NK-92 treated with Interleukin-12 subunit alpha and Interleukin-12 subunit beta, amount 100 ng/mL, for 24 hours (cell line): ENCODE measurements at places on chromosomes 3 and 15.

DNA sequence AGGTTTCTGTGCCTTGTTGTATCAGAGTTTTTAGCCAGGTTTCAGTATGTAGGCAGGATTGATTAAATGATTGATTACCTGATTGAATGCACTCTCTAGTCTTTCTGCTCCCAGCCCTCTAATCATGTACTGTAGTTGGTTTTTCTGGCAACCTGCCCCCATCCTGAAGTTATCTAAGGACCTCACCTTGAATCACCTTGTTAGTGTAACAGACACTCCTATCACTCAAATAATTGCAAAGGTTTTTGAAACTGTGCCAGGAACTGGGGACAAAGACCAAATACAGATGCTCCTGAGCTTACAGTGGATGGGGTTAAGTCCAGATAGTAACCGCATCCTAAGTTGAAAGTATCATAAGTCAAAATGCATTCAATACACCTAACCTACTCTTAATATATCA is 141.5 kb upstream of the EIF1B start:
- DNase-seq: no peak

GRCh38 chr3:155012584-155012983 is 67.5 kb upstream of the MME start:
- DNase-seq: no peak

DNA sequence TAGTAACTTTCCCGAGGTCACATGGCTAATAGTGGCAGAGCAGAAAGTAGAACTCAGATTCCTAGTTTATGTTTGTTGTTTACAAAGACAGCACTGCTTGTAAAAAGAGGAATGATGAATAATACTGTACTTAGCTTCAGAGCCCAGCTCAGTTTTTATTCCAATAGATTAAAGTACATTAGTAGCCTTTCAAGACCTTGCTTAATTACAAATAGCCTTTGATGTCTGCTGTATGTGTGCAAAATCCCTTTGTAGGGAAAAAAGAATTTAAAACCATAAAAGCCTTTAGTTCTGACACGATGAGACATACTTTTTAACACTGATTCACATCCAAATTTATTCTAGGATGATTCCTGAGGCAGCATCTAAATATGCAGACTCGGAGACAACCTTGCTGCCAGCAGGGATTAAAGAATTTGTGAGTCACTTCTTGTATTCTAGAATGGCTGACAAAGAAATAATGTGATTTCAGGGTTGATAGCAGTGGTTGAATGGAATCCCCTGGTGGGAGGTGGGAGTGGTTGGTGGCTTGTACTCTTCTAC is 324.2 kb upstream of the TGFBR2 start:
- DNase-seq: no peak

- DNase-seq: peak; percentile 66
These were observed 46.4 kb upstream of the HES1 start for GRCh38 chr3:194089357-194090177.

GRCh38 chr3:48949376-48949717 is 30.7 kb downstream of the ARIH2 start:
- DNase-seq: no peak

DNA sequence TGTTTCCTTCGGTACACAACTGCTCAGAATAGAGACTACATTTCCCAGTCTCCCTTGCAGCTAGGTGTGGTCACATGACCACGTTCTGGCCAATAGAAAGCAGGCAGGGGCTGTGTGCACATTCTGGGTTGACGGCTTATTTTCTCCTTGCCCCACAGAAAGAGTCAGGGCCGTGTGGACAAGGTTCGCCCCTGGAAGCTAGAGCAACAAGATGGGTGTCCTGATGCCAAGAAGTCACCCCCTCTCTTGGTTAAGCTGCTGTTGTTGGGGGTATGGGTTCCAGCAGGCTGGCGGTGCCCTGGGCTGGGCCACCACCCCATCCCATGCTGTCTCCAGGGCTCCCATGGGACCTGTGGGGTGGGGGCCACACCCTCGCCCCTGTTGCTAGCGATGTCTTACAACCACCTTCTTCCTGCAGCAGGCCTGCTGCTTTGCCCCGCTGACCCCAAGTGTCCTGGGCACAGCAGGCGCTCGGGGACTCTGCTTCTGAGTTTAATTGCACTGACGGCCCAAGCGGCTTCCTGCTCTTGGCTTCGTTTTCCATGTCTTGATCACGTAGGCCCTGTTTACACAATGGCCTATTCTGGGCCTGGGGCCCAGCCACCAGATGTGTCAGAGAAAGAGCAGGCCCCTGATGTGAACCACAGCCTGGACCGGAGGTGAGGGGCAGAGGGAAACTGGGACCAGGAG is 24.9 kb downstream of the ABTB1 start:
- peak; percentile 15 for DNase-seq

GRCh38 chr3:89908711-89909213 is 801.3 kb downstream of the EPHA3 start:
- DNase-seq: no peak

GRCh38 chr3:188124184-188124583 is 29.8 kb upstream of the LPP start:
- no peak for DNase-seq

- no peak for DNase-seq
These were observed 15.0 kb downstream of the DNAH1 start for GRCh38 chr3:52331091-52331490.

DNA sequence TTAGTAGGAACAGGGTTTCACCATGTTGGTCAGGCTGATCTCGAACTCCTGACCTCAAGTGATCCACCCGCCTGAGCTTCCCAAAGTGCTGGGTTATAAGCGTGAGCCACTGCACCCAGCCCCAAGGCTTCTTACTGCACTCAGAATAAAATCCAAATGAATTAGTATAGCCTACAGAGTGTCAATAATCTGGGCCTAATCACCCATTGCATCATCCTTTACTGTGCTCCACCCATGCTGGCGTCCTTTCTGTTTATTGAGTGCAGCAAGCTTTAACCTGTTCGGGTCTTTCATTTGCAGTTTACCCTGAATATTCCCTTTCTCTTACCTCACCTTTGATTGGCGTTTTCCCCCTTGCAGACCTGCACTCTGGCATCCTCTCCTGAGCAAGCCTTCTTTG is 77.7 kb downstream of the CEP63 start:
- DNase-seq: no peak

DNA sequence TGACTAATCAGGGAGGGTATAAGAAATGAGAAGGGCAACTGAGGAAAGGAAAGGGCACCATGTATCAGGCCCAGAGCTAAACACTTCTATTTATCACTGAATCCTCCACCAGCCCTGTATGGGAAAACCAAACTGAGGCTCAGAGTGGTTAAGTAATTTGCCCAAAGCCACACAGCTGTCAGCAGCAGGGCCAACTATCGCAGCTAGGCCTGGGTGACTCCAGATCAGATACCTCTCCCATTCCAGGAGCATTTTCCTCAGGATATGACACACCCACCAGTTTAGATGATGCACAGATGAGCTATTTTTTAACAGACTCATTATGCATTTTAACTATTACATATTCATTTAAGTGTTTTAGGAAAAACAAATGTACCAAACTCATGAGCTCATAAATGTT is 14.5 kb downstream of the NUP210 start:
- DNase-seq: no peak

DNA sequence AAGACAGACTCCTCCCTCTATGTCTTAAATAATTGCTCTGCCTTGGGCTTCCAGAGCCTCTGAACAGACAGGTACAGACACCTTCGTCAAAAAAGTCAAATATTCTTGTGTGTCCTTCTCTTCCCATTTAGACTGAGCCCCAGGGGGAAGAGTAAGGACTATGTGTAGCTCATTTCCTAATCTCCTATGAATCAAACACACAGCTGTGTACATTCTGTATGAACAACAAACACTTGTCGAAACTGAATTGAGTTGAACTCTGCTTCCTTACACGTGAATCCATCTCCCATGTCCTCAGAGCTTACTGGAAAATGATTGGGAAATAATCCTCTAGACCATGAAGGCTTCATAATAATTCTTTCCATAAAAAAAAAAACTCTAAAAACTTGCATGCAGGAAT is 80.8 kb downstream of the MOBP start:
- DNase-seq: no peak

DNA sequence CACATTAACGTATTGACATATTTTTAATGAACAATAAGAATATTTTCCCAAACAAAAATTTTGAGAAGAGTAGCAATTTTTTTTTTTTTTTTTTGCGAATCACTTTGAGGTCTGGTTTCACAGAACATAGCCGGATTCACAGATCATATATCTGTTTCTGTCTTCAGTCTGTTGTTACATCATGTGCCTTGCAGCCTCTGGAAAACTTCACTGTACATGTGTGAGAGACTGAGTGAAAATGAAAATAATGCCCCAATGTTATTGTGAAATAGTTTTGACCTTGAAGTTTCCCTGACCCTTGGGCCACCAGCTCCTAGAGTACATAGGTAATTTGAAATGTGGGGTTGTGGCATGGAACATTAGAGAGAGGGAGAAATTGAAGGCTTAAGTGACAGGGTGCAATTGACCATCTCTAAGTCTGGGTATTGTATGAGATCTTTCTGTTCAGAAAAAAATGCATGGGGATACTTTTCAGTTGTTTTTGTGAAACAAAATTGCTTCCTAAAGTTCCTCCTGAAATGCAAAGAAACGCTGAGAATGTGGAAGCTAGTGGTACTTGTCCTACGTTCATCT is 14.0 kb downstream of the ITPR1 start:
- DNase-seq: peak; percentile 6

- no peak for DNase-seq
These were observed 641.2 kb upstream of the ARRDC4 start for GRCh38 chr15:97319291-97319690.
